Effector memory CD8-positive, alpha-beta T cell (primary cell): ENCODE measurements at places on chromosomes 1 and 21.

DNA sequence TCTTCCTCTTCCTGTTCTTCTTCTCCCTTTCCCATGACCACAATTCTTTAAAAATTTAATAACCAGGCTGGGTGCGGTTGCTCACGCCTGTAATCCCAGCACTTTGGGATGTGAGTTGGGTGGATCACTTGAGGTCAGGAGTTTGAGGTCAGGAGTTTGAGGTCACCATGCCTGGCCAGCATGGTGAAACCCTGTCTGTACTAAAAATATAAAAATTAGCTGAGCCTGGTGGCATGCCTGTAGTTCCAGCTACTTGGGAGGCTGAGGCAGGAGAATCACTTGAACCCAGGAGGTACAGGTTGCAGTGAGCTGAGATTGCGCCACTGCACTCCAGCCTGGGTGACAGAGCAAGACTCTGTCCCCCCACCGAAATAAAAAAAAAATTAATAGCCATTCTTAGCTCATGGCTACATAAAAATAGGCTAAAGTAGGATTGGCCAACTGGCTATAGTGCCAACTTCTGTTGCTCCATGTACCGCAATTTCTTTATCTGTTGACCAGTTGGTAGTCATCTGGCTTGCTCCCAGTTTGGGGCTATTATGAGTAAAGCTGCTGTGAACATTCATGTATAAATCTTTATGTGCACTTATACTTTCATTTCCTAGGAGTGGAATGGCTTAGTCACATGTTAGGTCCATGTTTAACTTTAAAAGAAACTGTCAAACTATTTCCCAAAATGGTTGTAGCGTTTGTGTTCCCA lies 136.3 kb downstream of the PEX14 start:
- H3K36me3 ChIP-seq, result peaks cover 2% of the 10 kb centered on the region
- H3K27ac ChIP-seq, result no peak overlapping the region
- DNase-seq, result no peak
- peaks cover 3% of the 10 kb centered on the region for H3K4me1 ChIP-seq
- H3K4me3 ChIP-seq, result no peak overlapping the region

- peaks cover 4% of the 10 kb centered on the region for H3K36me3 ChIP-seq
- H3K27ac ChIP-seq, result peak overlapping the region; percentile 95
- peak overlapping the region; percentile 70 for H3K4me3 ChIP-seq
- peaks cover 14% of the 10 kb centered on the region for H3K4me1 ChIP-seq
- no peaks in the 10 kb centered on the region for H3K27me3 ChIP-seq
- no peak for DNase-seq
These were observed 92.6 kb downstream of the NID1 start for GRCh38 chr1:235972311-235972689.

GRCh38 chr1:182083851-182084486 lies 22.5 kb upstream of the ZNF648 start:
- DNase-seq, result no peak
- no peak overlapping the region for H3K4me3 ChIP-seq
- H3K27me3 ChIP-seq, result no peaks in the 10 kb centered on the region
- no peak overlapping the region for H3K27ac ChIP-seq

GRCh38 chr1:210489491-210489890 lies 160.8 kb downstream of the HHAT start:
- no peak for DNase-seq
- H3K36me3 ChIP-seq, result no peaks in the 10 kb centered on the region
- H3K4me3 ChIP-seq, result no peak overlapping the region
- peaks cover 5% of the 10 kb centered on the region for H3K27me3 ChIP-seq

DNA sequence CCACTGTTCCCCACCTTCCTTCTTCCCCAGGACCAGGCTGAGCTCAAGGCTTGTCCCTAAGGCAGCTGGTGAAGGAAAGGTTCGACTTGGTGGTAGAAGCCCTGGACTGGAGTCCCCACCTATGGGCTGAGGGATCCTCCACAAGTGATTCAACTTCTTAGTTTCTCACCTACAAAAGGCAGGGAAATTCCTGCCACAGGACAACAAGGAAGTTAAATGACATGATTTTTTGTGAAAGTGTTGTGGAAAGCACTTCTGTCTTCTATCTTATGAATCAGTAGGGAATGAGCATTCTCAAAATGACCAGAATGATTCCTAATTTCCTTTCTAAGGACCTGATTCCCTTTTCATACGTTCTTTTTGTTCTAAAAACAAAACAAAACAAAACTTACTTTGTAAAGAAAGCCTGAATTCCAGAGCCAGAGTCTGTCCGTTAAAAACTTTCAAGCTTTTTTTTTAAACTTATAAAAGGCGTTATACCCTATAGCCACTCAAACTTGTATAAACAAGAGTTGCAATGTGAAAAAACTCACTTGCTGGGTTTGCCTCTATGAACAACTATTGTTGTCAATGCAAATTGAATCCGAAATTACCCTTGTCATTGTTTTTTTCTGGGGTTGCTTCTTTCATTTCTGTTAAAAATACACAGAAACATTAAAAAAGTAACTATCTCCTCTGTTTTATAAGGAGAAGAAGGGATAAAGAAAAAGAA lies 12.2 kb downstream of the KCNJ15 start:
- peaks cover 25% of the 10 kb centered on the region for H3K27me3 ChIP-seq
- H3K4me1 ChIP-seq, result no peaks in the 10 kb centered on the region
- no peak overlapping the region for H3K27ac ChIP-seq
- H3K36me3 ChIP-seq, result no peaks in the 10 kb centered on the region
- no peak overlapping the region for H3K4me3 ChIP-seq

GRCh38 chr1:93541045-93541444 lies 93.1 kb downstream of the FNBP1L start:
- no peaks in the 10 kb centered on the region for H3K4me1 ChIP-seq
- H3K36me3 ChIP-seq, result no peaks in the 10 kb centered on the region
- no peak for DNase-seq
- H3K27ac ChIP-seq, result no peak overlapping the region

DNA sequence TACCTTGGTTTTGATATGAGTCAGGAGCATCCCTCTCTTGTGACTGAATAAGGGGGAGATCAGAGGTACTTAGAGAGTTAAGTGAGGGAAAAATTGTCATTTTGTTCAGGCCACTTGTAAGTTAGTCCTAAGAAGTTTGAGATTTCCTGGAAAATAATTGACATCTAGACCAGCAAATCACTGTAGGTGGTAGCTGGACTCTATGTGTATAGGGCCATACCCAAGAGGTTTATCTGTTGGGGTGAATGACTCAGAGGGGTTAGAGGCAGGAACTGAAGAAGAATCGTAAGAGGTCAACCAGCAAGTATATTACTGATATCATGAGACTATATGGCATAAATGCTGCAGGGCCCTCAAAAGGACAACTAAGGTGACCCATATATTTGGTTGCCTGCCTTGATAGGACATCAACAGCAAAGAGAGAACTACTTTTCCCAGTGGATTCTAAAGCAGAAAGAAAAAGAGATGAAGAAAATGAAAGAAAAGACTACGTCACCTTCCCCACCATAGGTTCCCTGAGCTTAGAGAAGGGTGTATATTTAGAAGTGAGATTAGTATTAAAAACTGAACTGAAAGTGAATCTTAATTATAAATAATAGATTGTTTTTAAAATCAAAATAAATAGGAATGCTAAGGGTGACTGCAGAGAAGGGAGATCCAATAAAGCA lies 8.0 kb upstream of the RNPC3 start:
- no peak for DNase-seq
- H3K36me3 ChIP-seq, result no peaks in the 10 kb centered on the region
- no peak overlapping the region for H3K27ac ChIP-seq

- H3K27me3 ChIP-seq, result no peaks in the 10 kb centered on the region
- H3K4me1 ChIP-seq, result peaks cover 12% of the 10 kb centered on the region
- DNase-seq, result no peak
- H3K36me3 ChIP-seq, result peaks cover 7% of the 10 kb centered on the region
- H3K4me3 ChIP-seq, result no peak overlapping the region
These were observed 2.5 kb upstream of the LEFTY1 start for GRCh38 chr1:225891229-225891972.

DNA sequence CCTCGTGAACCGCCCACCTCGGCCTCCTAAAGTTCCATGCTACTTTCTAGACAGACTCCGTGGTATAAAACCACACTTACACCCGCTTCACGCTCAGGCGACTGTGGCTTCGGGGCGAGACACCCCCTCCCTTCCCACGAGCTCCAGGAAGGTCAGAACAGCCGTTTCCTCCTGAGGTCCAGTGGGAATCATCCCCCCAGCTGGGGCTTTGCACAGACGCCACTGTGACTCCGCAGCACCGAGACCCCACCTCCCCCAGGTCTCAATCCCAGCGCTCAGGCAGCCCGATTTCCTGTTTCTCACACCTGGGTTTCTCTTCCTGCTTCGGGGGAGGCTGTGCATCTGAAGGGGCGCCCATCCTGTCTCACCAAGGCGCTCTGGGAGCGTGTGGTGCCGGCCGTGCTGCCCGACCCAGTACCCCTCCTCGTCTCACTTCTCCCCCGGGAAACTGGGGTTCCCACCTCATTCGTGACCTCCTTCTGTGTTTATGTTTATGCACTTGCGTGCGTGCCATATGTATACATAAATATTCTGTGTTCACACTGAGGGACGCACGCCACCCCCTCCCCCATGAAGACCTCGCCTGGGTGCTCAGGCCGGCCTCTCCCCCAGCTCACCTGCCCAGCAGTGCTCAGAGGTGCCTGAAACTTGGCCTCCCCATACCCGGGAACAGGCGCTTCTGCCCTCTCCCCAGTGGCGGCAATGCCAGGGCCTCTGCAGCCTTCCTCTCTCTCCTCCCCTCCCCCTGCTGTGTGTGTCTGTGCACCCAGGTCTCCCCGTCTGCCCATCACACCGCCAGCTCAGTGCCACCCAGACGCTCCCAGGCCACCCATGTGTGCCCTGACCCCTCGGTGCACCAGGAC lies 14.6 kb downstream of the SLC35E2B start:
- DNase-seq, result peak; percentile 49
- H3K27me3 ChIP-seq, result no peaks in the 10 kb centered on the region
- H3K36me3 ChIP-seq, result peaks cover 17% of the 10 kb centered on the region
- peak overlapping the region; percentile 92 for H3K27ac ChIP-seq
- peak overlapping the region; percentile 91 for H3K4me3 ChIP-seq

- no peak for DNase-seq
- H3K36me3 ChIP-seq, result no peaks in the 10 kb centered on the region
- no peak overlapping the region for H3K4me3 ChIP-seq
- peaks cover 9% of the 10 kb centered on the region for H3K4me1 ChIP-seq
- no peak overlapping the region for H3K27ac ChIP-seq
These were observed 3.2 kb upstream of the BMP8B start for GRCh38 chr1:39791838-39792237.

DNA sequence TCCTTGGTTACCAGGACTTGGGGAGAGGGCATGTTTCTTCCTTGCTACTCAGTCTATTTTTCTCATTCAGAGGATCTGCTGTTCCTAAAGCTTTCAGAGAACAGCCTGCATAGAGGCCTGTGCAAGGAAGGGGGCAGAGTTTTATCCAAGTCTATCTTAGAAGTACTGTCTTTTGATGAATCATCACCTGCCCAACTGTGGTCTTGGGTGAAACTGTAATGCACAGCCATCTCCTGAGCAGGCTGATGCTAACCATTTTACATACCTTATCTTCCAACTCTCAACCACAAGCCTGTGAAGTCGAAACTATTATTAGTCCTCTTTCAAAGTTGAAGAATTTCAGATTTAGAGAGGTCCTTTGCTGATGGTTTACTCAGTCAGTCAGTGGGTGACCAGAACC lies 368.0 kb downstream of the HHAT start:
- peaks cover 5% of the 10 kb centered on the region for H3K4me1 ChIP-seq
- H3K36me3 ChIP-seq, result no peaks in the 10 kb centered on the region

DNA sequence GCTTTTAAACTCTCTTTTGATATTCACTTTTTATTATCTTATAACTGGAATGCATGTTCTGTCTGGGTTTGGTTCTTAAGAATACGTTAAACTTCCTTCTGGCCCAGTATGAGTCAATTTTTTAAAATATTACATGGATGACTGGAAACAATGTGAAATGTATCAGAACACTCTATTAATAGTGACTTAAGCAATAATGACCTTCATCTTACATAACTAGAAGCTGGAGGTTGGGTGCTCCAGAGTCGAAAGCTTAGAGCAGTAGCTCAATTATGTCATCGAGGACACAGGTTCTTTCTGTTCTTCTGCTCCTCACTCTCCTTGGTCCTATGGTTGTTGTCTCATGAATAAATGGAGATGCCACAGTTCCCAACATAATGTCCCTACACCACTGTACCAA lies 91.6 kb upstream of the FOXD3 start:
- no peak overlapping the region for H3K27ac ChIP-seq
- peaks cover 4% of the 10 kb centered on the region for H3K36me3 ChIP-seq
- DNase-seq, result no peak
- peaks cover under 1% of the 10 kb centered on the region for H3K27me3 ChIP-seq
- H3K4me3 ChIP-seq, result no peak overlapping the region

DNA sequence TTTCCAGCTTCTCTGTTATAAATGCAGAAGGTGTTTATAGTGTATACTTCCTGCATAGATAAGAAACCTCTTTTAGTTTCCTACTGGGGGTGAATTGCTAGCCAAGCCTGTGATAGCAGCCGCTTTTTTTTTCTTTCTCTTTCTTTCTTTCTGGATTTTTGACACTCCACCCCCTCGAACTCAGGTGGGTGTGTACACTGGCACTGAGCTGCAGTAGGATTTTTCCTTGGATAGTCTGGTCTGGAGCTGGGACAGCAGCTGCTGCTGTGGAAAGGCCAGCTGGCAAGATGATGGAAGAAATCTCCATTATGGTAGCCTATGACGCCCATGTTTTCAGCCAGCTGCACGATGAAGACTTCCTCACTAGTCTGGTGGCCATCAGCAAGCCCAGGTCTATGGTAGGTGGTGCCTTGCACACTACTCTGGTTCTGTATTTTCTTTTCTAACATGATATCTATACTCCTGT lies 122.5 kb upstream of the CACYBP start:
- peak overlapping the region; percentile 14 for H3K27ac ChIP-seq
- no peak overlapping the region for H3K4me3 ChIP-seq
- no peak for DNase-seq
- H3K4me1 ChIP-seq, result no peaks in the 10 kb centered on the region

DNA sequence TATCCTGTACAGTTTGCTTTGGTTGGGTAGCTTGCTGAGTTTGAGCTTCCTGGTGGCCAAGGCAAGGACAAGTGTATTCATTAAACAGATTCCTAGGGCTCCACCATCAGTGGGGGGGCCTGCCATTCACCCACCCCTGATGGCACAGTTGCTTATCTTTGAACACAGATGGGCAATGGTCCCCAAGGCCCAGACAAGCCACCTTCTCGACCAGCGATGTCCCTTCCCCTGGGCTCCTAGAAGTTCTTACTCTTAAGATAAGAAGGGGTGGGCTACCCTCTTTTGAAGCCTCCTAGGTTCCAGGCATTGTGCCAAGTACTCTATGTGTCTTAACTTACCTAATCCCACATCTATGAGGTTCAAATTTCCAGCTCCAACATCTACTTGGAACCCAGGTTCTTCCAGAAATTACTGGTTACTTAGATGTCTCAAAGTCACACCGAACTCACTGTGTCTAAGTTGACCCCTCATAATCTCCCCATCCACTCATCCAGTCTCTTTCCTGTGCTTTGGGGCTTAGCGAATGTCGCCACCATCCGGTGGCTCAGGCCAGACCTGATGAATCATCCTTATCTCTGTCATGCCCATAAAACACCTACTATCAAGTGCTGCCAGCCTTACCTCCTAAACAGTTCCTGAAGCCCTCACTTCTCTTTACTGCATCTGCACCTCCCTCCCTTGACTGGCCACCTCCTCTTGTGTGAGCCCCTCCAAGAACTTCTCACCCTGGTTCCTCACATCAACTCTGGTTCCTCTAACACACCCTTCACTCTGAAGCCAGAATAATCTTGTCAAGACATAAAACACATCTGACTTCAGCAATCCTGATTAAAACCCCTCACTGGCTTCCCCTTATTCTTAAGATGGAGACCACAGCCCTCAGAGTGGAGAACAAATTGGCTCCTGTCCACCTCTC lies 50.1 kb downstream of the KLHDC7A start:
- H3K27me3 ChIP-seq, result peaks cover 77% of the 10 kb centered on the region
- peaks cover 2% of the 10 kb centered on the region for H3K36me3 ChIP-seq
- H3K4me3 ChIP-seq, result no peak overlapping the region
- no peaks in the 10 kb centered on the region for H3K4me1 ChIP-seq
